ENCODE measurements at places on chromosomes 11 and 22.

DNA sequence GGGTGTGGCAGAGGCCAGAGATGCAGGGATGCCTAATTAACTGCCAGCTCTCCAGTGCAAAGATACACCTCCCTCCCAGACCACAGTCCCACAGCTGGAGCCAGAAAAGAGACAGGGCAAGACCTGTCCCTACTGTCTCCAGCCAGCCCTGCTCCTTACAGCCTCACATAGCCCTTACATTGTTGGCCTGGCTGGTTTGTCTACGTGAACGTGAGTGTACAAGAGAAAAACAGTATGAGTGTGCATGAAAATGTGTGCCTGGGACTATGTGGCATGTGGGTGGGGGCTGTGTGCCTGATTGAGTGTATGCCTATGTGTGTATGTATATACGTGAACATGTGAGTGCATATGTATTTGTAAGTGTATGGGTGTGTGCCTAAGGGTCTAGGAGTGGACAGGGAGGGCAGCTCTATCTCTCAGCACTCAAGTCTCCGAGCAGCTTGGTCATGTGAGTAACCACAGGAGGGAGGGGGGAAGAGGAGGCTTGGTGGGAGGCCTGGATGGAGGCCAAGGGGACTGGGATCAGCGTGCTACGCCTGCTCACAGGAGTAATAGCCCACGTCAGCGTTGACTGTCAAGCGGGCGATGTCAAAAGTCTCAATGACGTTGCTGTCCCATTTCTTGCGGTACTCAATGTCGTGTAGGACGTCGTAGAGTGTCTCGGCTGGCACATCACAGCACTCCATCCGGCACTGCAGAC is 6.6 kb upstream of the ARAP1 start:
- no peak for DNase-seq

DNA sequence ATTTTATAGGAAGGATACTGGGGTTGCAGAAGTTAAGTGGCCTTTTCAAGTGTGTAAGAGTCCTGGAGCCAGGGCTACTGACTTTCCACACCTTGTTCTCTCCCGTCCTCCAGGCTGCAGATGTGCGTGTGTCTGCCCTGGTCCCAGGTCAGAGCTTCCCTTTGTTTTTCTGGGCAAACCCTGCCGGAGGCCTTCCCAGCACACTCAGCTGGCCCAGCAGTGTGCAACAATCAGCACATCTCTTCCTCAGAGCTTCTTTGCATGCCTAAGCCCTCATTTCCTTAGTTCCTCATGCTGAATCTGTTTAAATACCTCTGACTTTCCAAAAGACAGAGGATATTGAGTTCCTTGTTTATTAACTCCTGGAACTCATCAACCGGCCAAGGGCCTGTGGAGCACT is 80.6 kb downstream of the KCNJ1 start:
- no peak for DNase-seq

- DNase-seq, result no peak
Observed at GRCh38 chr11:105490333-105490732, 119.5 kb upstream of the GRIA4 start.

DNA sequence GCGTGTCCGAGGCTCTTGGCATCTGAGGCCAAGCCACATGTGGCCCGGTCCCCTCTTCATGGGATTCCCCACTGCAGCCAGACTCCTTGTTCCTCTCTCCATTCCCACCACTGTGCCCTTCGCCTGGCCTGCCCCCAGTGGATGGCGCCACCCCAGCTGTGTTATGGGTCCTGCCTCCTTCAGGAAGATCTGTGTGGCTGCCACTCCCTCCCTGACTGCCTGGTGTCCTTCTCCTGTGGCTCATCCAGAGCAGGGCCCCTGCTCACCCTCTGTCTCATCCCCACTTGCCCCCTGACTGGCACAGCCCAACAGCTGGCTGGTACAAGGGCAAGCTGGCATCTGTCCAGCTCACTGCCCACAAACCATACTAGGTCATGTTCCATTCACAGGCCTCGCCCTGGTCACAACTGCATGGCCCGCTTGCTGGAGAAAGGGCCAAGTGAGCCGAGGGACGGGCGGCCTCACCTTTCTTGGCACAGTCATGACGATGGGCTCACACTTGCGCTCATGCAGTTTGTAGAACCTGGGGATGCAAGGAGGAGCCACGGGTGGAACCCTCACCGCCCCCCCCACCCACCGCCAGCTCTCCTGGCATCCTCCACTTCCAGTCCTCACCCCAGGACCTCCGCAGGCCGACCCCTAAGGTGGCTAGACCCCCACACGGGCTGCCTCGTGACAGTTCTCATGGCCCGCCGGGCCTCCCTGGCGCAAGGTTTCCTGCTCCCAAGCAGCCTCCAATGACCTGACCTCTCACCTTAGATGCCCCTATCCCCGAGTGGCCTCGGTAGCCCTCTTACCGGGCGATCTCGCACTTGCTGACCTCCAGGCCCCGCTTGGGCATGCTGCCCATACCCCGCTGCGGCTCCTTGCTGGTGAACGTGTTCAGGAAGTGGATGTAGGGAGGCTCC is 2.1 kb upstream of the PTPRCAP start:
- DNase-seq, result no peak

DNA sequence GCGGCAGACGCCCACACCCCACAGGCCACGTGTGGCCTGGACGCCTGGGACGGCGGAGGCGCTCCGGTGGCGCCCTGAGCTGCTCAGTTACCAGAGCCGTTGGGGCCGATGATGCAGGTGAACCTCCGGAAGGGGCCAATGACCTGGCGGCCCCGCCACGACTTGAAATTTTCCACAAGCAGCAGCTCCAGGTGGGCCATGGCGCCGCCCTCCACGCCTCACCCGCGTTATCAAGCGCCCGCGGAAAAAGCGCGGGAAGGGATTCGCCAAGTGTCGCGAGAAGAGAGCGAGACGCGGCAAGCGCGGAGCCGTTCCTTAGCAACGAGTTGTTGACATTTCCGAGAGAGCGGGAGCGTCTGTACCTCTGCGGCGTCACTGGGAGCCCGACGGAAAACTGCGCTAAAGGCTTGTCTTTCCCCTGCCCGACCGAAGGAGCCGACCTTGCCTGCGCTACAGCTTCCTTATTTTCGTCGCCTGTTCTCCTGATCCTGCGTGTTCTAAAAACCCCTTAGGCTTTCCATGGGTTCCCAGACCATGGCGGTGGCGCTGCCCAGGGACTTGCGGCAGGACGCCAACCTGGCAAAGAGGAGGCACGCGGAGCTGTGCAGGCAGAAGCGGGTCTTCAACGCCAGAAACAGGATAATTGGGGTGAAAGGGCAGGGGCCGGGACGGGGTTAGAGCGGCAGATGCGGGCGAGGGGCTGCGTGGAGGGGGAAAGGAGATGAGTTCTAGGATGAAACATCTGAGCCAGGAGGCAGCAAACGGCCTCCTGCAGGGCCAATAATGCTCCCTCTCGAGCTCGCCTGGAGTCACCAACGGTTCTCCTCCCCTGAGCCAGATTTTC is at the start of the genes RIBC2 and SMC1B:
TSS of gene RIBC2 (plus strand) at position 326 of the 844 bp plus-strand sequence. CDS start at position 520, 194 bp downstream.
TSS of gene SMC1B (minus strand) at position 232 of the 844 bp plus-strand sequence. CDS start at position 200, 32 bp downstream.
- peak; percentile 25 for DNase-seq

DNA sequence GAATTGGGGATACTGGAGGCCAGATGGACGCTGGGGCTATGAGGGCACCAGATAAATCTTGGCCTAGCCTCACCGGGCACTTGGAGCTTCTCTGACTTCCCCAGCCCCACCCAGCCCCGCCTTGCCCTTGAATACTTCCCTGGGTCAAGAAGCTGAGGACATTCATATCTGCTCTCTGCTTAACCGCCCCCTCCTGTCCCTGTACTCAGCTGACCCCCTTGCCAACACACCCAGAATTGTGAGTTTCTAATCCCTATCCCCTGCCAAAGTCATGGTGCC is 22.0 kb downstream of the FADS3 start:
- no peak for DNase-seq

DNA sequence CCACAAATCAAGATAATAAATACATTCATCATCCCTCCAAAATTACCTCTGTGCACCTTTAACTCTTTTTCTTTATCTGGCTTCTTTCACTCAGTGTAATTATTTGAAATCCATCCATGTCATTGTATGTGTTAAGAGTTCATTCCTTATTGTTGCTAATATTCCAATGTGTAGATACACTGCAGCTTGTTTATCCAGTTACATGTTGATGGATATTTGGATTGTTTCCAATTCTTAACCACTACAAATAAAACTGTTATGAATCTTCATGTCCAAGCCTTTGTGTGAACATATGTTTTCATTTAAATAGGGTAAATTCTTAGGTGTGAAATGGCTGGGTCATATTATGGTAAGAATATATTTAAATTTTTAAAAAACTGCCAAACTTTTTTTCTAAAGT is 323.3 kb upstream of the NCAM1 start:
- DNase-seq, result no peak

- no peak for DNase-seq
Observed at GRCh38 chr11:58508005-58508404, at the start of gene OR5B21. Gene OR5B21 (minus strand): TSS chr11:58508105. CDS start chr11:58508105, 0 bp downstream.

DNA sequence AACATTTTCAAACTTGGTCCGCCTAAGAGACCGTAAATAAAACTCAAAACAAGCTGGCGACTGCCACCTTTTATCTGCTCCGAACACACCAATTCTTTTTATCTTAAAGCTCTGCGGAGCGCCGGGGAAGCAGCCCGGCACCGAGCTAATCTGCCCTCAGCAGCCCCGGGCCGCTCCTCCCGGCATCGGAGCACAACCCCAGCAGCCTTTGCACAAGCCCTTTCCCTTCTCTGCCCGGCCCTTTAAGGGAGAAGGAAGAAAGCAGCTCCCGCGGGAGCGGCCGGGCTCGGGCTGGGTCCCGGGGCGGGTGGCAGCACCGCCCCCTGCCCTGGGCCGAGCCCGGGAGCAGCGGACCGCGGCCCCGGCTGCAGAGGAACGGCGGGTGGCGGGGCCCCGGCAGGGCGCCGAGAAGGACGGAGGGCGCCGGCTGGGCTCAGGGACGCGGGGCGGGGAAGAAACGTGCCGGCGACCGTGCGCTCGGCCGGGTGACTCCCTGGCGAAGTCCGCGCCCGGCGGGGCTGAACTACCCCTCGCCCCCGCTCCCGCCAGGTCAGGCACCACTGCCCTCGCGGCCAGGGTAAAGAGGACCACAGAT is 133.6 kb upstream of the C11orf58 start:
- no peak for DNase-seq

DNA sequence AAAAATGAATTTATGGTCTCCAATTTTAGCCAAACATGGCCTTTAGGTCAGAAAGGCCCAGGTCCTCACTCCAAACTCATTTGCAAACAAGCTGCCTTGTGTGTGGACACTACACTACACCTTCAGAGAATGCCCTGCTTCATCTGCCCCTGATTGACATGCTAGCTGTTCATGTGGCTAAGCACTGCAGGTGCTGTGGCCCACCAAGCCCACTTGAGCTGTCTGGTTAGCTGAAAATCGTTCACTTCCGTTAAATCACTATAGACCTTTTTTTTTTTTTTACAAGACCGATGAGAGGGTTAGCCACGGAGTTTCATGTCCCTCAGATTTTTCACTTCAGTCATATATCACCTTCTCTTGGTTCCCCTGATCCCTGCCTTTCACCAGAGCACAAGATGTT is 39.3 kb downstream of the NF2 start:
- no peak for DNase-seq

DNA sequence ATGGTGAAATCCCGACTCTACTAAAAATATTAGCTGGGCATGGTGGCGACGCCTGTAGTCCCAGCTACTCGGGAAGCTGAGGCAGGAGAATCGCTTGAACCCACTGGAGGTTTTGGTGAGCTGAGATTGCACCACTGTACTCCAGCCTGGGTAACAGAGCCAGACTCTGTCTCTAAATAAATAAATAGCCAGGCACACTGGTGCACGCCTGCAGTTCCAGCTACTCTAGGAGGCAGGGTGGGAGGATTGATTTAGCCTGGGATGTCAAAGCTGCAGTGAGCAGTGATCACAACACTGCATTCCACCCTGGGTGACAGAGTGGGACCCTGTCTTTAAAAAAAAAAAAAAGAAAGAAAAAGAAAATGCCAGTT is 17.4 kb downstream of the SUSD2 start:
- DNase-seq, result no peak

- no peak for DNase-seq
Observed at GRCh38 chr22:44221710-44222475, 41.2 kb downstream of the PARVG start.

DNA sequence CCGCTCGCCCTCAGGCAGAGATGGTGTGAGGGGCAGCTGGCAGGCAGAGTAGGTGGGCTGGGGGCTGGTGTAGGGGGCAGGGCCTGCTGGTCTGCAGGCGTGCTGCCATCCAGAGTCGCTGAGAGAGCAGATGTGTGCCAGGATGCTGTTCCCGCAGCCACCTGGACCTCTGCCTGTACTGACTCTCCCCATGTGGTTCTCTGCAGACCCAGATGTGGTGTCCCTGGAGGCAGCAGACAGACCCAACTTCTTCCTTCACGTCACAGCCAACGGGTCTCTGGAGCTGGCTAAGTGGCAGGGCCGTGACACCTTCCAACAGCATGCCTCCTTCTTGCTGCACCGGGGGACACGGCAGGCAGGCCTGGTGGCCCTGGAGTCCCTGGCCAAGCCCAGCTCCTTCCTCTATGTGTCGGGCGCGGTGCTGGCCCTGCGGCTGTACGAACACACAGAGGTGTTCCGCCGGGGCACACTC is 58.6 kb downstream of the OTOG start:
- no peak for DNase-seq
